ENCODE measurements at places on chromosomes 6 and 20.

DNA sequence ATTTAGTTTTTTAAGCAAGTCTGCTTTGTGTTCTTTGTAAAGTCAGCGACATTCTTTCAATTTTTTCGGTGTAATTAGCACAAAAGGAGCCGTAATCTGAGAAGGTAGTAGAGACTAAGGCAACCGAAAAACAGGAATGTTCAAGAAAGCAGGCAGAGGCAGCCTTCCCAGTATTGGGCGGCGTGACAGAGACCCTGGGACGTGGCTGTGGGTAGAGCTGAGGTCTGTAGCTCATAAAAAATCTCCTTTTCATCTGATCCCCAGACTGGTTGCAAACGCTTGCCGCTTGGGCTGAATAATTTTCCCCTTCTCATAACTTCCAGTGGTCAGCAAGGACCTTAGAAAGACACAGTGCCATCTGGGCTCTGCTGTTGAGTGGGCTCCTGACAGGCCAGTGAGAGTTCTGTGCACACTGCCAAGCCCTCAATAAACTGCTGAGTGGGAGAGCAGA is 30.8 kb downstream of the GNAS start:
- DNase-seq: no peak

- DNase-seq: no peak
Measured at GRCh38 chr6:14871221-14871620, 374.6 kb upstream of the JARID2 start.

DNA sequence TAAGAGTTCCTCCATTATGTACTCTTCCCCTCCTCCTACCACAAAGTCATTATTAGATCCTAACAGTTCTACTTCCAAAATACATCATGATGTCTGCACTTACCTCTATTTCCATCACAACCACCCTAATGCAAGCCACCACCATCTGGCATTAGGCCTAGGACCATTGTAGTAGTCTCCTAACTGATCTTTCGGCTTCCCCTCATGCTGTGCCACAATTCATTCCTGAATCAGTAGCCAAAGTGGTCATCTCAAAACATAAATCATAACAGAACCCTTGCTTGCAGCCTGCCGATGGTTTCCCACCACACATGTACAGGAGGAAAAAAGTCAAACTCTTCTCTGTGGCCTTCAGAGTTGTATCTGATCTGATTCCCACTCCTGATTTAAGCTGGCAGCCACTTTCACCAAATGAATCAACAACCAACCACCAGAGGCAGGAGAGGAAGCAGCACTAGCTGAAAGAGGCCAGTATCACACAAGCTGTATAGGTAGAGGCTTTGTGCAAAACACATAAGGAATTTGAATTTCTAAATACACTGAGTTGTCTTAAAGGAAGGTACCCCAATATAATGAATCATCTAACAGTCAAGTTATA is 26.1 kb downstream of the FAM184A start:
- no peak for DNase-seq

GRCh38 chr6:13807696-13808095 is 6.7 kb downstream of the MCUR1 start:
- DNase-seq: no peak

- no peak for DNase-seq
Measured at GRCh38 chr6:111918825-111919224, 45.6 kb upstream of the FYN start.

DNA sequence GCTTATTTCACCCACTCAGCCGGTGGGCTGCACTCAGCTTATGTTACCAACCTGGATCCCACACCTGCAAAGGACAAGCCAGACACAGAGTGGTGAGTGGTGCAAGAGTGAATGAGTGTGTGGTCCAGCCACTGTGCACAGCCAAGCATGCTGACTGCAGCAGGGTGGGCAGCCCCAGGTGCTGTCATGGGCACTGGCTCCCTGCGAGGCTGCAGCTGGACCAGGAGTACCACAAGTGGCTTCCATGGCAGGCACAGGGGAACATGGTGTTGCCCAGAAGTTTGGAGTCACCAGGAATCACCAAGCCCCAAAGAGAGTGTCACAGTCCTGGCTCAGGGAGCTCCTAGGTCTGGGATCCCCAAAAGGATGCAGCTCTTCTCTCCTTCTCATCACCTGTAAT is 1093.4 kb downstream of the KHDRBS2 start:
- DNase-seq: no peak

DNA sequence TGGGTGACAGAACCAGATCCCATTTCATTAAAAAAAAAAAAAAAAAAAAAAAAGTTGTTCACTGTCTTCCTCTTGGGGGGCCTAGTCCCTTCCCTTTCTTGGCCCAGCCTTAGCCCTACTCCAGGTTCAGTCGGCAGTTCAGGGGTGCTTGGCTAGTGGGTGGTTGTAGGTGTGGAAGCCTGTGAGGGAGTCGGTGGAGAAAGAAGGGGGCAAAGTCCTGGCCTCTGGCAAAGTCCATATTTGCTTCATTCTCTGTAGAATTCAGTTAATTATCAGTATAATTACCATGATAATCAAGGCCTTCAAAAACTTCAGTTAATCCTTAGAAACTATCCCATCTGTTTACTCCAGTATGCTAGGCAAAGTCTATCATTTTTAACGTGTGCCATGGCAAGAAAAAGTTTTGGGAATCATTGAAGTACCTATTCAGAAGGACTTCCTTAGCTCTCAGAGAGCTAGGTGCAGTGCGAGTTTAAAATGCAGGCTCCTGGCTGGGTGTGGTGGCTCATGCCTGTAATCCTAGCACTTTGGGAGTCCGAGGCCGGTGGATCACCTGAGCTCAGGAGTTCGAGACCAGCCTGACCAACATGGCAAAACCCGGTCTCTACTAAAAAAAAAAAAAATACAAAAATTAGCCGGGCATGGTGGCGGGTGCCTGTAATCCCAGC is 205.7 kb upstream of the ARG1 start:
- no peak for DNase-seq

- no peak for DNase-seq
Measured at GRCh38 chr6:34238585-34239499, 2.2 kb downstream of the HMGA1 start.

- no peak for DNase-seq
Measured at GRCh38 chr6:140070846-140071473, 696.5 kb upstream of the CITED2 start.

GRCh38 chr20:38112930-38113294 is 52.2 kb downstream of the TGM2 start:
- no peak for DNase-seq

GRCh38 chr6:87951751-87952150 is 95.9 kb upstream of the SPACA1 start:
- DNase-seq: no peak

DNA sequence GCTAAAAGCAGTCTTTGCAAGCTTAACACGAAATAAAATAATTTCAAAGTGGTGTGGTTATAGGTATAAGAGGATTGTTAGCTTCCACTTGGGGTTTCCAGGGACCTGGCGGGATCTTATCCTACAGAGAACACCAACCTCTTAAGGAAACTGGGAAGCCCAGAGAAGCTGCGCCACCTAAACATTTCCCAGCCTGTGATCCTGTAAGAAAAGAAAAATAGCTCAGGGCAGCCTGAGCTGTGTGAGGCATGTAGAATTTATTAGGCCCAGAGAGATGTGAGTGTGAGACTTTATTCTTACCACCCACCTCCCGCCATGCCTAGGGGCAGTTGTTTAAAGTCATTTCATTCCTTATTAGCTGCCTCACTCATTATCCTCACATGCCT is 54.1 kb downstream of the CCN2 start:
- DNase-seq: no peak

DNA sequence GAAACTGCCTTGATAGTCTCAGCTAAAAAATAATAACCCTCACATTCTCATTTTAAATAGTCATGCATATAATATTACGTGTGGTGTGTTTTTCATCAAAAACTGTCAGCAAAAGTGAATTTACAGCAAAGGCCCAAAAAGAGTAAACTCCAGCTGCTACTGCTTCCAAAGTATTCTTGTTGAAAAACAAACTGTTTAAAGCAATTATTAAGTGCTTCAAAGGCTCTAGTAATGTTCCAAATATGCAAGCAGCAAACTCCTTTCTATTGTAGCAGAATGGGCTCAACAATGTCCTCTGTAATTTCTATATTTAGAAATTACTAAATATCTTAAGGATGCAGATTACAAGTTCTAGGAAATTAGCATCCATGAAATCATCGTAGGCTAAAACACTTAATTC is 280.0 kb upstream of the TBX18 start:
- DNase-seq: no peak

- no peak for DNase-seq
Measured at GRCh38 chr20:9454791-9455190, 59.6 kb upstream of the LAMP5 start.

DNA sequence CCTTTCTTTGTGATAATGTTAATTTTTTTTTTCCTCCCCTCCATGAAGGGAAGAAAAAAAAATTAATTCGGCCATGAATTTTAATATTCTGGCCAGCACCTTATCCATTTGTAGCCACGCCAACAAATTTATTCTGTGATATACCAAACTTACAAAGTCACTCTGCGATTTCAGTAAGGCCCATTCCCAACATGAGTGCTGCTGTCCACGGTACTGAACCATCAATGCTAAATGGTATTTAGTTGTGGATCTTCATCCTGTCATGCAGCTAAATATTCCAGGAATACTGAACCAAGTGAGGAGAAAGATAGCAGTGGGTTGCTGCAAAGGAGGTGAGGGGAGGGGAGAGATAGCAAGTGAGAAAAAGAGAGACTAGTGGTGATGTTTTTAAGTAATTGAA is 19.5 kb upstream of the RSPH4A start:
- no peak for DNase-seq
